Left lung (tissue), 14 donors: ENCODE measurements at places on chromosomes 7 and 10. TPM values are rescaled to one million over a fixed set of nuclear protein-coding genes. Genes with fewer than 3 reads are reported as not detected.

DNA sequence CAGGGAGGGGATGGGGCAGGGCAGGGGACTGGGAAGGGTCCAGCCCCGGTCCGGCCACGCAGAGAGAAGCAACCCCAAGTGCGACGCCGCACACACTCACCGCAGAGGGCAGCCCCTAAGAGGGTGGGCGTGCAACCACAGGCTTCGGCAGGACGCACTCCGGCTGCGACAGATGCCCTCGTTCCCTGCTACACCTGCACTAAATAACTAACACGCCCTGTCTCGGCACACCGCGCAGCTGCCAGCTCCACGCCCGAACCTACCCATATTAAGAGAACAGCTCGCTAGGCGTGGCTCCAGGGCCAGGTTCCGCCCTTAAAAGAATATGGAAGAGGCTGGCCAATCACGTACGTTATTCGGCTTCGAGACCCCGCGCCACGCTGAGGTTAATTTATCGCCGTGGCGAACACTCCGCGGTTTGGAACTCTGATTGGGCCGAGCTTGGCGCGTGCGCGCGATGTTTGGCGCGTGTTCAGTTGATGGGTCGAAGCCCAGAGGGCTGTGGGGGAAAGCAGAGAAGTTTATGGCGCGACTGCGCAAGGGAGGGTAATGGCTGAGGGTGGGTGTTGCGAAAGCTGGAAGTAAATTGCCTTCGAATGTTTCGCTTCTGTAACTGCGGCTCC, 91.1 kb downstream of the OR13A1 start:
- H3K4me1 ChIP-seq = no peaks in the 10 kb centered on the region
- no peaks in the 10 kb centered on the region for H3K36me3 ChIP-seq
- DNase-seq = peak; percentile 68
- H3K27me3 ChIP-seq = no peaks in the 10 kb centered on the region
- H3K27ac ChIP-seq = no peak overlapping the region

GRCh38 chr7:39133088-39133487, 155.4 kb downstream of the POU6F2 start:
- DNase-seq = no peak
- no peaks in the 10 kb centered on the region for H3K36me3 ChIP-seq
- H3K27me3 ChIP-seq = no peaks in the 10 kb centered on the region
- no peak overlapping the region for H3K4me3 ChIP-seq
- H3K27ac ChIP-seq = no peak overlapping the region
- no peaks in the 10 kb centered on the region for H3K4me1 ChIP-seq

DNA sequence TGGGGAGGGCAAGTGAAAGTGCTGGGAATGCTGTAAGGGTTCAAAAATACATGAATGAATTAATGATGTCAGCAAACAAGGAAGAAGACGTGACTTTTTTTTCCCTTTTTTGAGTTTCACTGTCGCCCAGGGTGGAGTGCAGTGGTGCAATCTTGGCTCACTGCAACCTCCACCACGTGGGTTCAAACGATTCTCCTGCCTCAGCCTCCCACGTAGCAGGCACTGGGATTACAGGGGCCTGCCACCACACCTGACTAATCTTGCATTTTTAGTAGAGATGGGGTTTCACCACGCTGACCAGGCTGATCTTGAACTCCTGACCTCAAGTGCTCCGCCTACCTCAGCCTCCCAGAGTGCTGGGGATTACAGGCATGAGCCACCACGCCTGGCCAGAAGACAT, 30.0 kb downstream of the DENND10 start:
- DNase-seq = no peak
- no peak overlapping the region for H3K4me3 ChIP-seq
- H3K36me3 ChIP-seq = no peaks in the 10 kb centered on the region
- H3K27me3 ChIP-seq = no peaks in the 10 kb centered on the region
- H3K4me1 ChIP-seq = peaks cover 15% of the 10 kb centered on the region
- H3K27ac ChIP-seq = peak overlapping the region; percentile 90

- H3K27ac ChIP-seq = no peak overlapping the region
- H3K4me1 ChIP-seq = no peaks in the 10 kb centered on the region
- no peaks in the 10 kb centered on the region for H3K36me3 ChIP-seq
- no peak overlapping the region for H3K4me3 ChIP-seq
- no peaks in the 10 kb centered on the region for H3K27me3 ChIP-seq
Measured at GRCh38 chr7:157471259-157472125, 134.7 kb downstream of the DNAJB6 start.

- H3K27me3 ChIP-seq = peaks cover 9% of the 10 kb centered on the region
- no peak overlapping the region for H3K27ac ChIP-seq
- H3K4me3 ChIP-seq = no peak overlapping the region
- H3K36me3 ChIP-seq = no peaks in the 10 kb centered on the region
- DNase-seq = no peak
Measured at GRCh38 chr10:100344241-100344788, 2.7 kb upstream of the SCD start.

DNA sequence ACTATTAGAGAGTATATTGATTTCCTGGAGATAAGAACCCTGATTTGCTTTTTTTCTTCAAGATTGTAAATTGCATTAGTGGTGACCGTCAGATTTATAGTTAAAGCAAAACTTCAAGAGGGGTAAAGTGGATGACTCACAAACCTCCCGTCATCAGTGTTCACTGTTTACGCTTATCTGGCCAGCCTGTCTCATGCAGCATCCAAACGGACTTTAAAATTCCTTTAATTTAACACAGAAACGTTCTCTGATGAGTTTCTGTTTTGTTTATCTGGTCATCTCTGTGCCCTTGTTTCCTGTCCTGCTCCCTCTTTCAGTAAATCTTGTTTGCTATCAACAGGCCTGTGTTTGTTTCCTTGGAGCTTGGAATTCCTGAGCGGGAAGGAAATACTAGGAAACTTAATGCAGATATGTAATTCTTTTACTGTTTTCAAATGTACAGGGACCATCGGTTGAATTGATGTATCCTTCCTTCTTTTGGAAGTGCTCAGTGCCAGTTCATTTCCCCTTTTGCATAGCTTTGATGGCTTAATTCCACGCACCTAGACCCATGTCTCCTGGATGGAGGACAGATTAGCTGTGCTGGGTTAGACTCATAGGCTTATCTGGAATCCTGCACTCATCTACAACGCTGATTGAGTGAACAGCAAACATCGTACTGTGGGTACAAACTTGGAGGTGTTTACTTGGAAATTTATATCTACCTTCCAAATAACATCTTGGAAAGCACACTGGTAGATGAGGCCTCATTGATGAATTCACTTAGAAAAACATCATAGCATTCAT, 21.3 kb downstream of the PTPRE start:
- H3K4me1 ChIP-seq = peaks cover 13% of the 10 kb centered on the region
- peak overlapping the region; percentile 30 for H3K27ac ChIP-seq
- no peak for DNase-seq
- H3K36me3 ChIP-seq = no peaks in the 10 kb centered on the region
- H3K4me3 ChIP-seq = no peak overlapping the region

GRCh38 chr7:40996233-40996677, 706.6 kb downstream of the INHBA start:
- no peak overlapping the region for H3K27ac ChIP-seq
- no peak for DNase-seq
- no peaks in the 10 kb centered on the region for H3K4me1 ChIP-seq
- H3K36me3 ChIP-seq = no peaks in the 10 kb centered on the region
- H3K27me3 ChIP-seq = no peaks in the 10 kb centered on the region

- no peak overlapping the region for H3K4me3 ChIP-seq
- H3K36me3 ChIP-seq = no peaks in the 10 kb centered on the region
- H3K4me1 ChIP-seq = no peaks in the 10 kb centered on the region
Measured at GRCh38 chr7:143455491-143455890, 12.2 kb downstream of the TAS2R60 start.

The GRK5 gene
- 34.6 TPM for total RNA-seq

DNA sequence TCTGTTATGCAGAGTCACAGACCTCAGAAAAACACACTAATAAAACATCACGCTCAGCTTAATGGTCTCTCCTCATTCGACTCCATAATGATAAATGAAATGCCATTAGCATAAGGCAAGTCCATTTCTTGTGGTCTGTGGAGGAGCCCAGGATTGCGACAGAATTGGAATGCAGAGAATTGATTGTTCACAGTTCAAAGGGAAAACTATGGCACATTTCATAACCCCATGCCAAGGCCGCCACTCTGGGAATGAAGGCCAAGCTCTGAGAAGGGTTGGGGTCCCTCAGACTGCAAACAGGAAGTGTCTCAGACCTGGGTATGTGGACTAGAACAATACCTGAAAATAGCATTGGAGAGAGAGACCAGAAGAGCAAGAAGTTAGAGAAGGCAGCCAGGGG, 398.9 kb downstream of the ADRA2A start:
- H3K27me3 ChIP-seq = no peaks in the 10 kb centered on the region
- H3K4me1 ChIP-seq = no peaks in the 10 kb centered on the region
- H3K27ac ChIP-seq = no peak overlapping the region
- no peaks in the 10 kb centered on the region for H3K36me3 ChIP-seq
- DNase-seq = no peak

The LLCFC1 gene
- 0.37 TPM for total RNA-seq

DNA sequence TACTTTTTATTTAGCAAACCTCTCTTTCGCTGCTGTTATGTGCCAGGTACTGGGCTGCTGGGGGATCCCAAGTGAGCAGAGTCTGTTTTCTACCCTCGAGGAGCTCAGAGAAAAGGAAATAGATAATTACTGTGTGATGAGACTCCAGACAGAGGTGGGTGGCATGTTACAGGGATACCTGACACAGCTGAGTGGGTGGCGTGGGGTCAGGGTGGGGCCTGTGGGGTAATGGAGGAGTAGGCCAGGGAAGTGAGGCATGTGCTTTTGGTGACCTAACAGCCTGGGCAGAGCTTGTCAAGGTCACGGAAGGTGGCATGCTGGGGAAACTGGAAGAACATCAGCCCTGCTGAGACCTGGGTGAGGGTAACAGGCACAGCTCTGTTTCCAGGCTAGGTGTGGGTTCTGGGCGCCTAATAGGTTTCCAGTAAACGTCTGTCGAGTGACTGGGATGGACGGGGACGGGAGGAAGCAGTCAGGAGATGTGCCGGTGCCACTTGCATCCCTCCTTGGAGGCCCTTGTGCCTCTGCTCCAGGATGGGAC, 36.5 kb upstream of the MMD2 start:
- peaks cover 3% of the 10 kb centered on the region for H3K36me3 ChIP-seq
- no peak overlapping the region for H3K27ac ChIP-seq
- H3K27me3 ChIP-seq = no peaks in the 10 kb centered on the region
- no peak for DNase-seq

GRCh38 chr7:28349637-28350036, 62.7 kb upstream of the CREB5 start:
- H3K36me3 ChIP-seq = no peaks in the 10 kb centered on the region
- no peaks in the 10 kb centered on the region for H3K27me3 ChIP-seq
- H3K4me1 ChIP-seq = no peaks in the 10 kb centered on the region
- no peak overlapping the region for H3K4me3 ChIP-seq

The CDK1 gene
- 32.5 TPM for total RNA-seq

GRCh38 chr10:121796342-121796741, 131.5 kb downstream of the ATE1 start:
- no peaks in the 10 kb centered on the region for H3K27me3 ChIP-seq
- no peaks in the 10 kb centered on the region for H3K36me3 ChIP-seq

- no peak overlapping the region for H3K27ac ChIP-seq
- H3K4me3 ChIP-seq = no peak overlapping the region
- H3K36me3 ChIP-seq = no peaks in the 10 kb centered on the region
- H3K27me3 ChIP-seq = peaks cover 5% of the 10 kb centered on the region
- no peaks in the 10 kb centered on the region for H3K4me1 ChIP-seq
- DNase-seq = no peak
Measured at GRCh38 chr7:25830215-25830614, 321.8 kb upstream of the NFE2L3 start.

DNA sequence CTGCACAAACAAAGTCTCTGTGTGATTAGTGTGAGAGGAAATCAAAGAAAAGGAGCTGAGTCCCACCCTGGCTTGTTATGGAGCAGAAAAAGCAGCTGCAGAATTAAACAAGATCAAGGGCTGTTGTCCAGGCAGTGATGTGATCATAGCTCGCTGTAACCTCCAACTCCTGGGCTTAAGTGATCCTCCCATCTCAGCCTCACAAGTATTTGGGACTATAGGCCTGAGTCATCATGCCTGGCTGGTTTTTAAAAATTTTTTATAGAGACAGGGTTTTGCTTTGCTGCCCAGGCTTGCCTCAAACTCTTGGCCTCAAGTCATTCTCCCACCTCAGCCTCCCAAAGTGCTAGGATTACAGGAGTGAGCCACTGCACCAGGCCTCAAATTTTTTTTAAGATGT, 88.9 kb downstream of the IPMK start:
- no peaks in the 10 kb centered on the region for H3K36me3 ChIP-seq
- H3K27ac ChIP-seq = no peak overlapping the region
- H3K27me3 ChIP-seq = no peaks in the 10 kb centered on the region
- H3K4me1 ChIP-seq = no peaks in the 10 kb centered on the region
- DNase-seq = no peak

The ACADSB gene
- total RNA-seq = 61.8 TPM

DNA sequence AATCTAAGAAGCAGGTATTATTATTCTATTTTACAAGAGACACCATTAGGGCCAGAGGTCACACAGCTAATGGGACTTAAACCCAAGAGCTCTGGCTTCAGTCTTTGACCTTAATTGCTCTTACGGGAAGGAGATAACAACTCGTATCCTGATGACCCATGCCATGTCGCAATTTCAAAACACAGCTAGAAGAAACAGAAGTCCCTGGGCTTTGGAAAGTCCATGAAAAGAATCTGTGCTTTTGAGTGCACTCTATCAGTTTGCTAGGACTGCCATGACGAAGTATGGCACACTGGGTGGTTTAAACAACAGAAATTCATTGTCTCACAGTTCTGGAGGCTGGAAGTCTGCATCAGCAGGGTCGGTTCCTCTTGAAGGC, 247.8 kb upstream of the AOAH start:
- no peaks in the 10 kb centered on the region for H3K27me3 ChIP-seq
- no peaks in the 10 kb centered on the region for H3K36me3 ChIP-seq
- H3K4me3 ChIP-seq = no peak overlapping the region
- no peak for DNase-seq
- H3K4me1 ChIP-seq = no peaks in the 10 kb centered on the region

GRCh38 chr10:122557516-122557915, 3.0 kb upstream of the DMBT1 start:
- H3K27me3 ChIP-seq = no peaks in the 10 kb centered on the region
- DNase-seq = no peak
- no peak overlapping the region for H3K27ac ChIP-seq
- H3K36me3 ChIP-seq = no peaks in the 10 kb centered on the region

GRCh38 chr10:132566892-132567291, 29.3 kb downstream of the INPP5A start:
- H3K36me3 ChIP-seq = no peaks in the 10 kb centered on the region
- H3K4me1 ChIP-seq = peaks cover 4% of the 10 kb centered on the region
- no peak overlapping the region for H3K27ac ChIP-seq

DNA sequence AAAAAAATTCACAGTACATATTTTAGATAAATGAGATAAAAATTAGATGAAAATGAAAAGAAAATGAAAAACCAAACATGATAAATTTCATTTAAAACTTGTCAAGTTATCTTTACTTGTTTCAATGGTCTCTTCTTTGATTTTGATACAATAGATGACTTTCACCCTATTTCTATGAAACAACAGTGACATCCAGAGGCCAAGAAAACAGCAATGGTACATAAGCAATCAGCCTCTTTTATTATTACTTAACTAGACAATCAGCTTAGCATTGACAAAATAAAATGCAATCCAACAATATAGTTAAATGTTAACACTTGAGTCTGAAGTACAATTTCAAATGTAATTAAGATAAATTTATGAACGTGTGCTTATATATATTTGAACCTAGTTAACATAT, 74.8 kb upstream of the GPR37 start:
- H3K4me1 ChIP-seq = peaks cover 5% of the 10 kb centered on the region
- no peak overlapping the region for H3K4me3 ChIP-seq
- H3K27ac ChIP-seq = no peak overlapping the region
- DNase-seq = no peak
- H3K27me3 ChIP-seq = no peaks in the 10 kb centered on the region
- H3K36me3 ChIP-seq = no peaks in the 10 kb centered on the region

The DPP6 gene
- total RNA-seq = 0.52 TPM
